ENCODE measurements at places on chromosomes 16 and 17.

DNA sequence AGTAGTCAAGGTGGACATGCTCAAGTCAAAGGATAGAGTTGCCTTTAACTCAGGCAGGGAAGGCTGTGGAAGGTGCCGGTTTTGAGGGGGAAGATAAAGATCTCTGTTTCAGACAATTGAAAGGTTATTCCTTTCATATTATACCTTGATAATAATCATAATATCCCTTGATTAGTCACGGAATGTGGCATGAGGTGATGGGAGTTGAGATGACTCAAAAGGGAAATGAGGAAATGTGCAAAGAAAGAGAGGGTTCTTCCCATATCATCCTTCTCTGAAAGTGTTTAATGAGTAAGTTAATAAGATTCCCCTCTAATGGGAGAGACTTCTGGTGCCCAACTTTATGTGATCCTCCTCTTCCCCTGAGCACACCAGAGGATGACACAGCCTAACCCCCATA, 43.1 kb upstream of the HS3ST2 start:
- DNase-seq, result no peak

DNA sequence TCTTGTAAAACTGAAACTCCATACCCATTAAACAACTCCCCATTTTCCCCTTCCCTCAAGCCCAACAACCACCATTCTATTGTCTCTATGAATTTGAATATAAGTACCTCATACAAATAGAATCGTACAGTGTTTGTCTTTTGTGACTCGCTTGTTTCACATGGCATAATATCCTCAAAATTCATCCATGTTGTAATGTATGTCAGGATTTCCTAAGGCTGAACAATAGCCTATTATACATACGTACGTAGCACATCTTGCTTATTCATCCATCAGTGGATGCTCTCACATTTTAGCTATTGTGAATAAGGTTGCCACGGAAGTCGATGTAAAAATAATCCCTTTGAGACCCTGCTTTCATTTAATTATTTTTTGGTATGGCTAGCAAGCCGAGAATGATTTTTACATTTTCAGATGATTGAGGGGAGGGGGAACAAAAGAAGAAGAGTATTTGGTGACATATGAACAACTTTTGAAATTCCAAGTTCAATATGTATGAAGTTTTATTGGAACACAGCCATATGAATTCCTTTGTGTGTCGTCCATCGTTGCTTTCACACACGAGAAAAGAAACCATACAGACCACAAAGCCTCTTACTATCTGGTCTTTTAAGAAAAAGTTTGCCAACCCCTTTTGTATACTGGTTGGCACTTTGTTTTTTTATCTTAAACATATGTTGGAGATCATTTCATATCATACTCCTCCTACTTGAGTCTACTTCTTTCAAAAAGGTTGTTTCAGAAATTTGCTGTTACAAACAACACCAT, 371.2 kb downstream of the NPIPA8 start:
- DNase-seq, result no peak

DNA sequence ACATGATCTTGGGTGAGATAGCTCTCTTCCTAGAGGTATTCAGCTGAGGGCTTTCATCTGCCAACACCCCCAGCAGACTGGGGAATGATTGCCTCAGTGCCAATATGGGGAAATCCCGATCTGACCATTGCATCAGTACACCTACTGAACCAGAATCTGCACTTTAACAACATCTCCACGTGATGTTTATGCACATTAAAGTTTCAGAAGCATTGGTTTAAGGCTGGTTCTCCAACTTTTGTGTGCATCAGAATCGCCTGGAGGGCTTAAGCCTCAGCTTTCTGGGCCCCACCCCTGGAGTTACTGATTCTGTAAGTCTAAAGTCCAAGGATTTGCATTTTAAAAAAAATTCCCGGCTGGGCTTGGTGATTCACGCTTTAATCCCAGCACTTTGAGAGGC, 123.6 kb upstream of the MED13 start:
- no peak for DNase-seq

- no peak for DNase-seq
These were observed 20.7 kb upstream of the MED13 start for GRCh38 chr17:62085511-62086408.

DNA sequence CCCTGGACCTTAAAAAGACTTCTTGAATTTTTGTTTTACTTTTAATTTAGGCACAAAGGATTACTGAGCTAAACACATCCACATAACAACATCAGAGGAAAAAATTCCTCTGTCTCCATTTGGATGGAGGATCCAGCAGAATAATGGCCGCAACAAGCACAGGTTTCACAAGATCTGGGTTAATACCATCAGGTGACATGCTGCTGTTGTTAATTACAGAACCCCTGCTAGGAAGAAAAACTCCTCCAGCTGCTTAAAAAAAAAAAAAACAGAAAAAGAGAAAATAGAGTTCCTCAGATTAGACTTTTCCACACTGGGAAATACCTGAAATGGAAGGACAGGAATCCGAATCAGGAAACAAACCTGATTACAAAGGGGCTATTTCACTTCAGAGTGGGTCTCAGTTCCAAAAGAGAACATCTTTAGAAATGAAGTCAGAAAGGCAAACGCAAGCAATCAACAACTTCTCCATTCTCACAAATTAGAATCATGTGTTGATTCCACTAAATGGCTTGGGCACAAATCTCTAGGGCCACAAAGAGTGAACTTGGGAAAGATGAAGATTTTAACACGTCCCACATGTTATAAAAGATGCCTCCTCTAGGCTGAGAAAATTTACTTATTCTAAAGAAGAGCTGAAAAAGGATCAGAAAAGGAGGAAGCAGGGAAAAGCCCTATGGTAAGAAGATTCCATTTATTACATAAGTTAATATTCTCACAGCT, 44.0 kb downstream of the SPOP start:
- no peak for DNase-seq

- no peak for DNase-seq
These were observed 9.5 kb downstream of the METRNL start for GRCh38 chr17:83088909-83089308.

DNA sequence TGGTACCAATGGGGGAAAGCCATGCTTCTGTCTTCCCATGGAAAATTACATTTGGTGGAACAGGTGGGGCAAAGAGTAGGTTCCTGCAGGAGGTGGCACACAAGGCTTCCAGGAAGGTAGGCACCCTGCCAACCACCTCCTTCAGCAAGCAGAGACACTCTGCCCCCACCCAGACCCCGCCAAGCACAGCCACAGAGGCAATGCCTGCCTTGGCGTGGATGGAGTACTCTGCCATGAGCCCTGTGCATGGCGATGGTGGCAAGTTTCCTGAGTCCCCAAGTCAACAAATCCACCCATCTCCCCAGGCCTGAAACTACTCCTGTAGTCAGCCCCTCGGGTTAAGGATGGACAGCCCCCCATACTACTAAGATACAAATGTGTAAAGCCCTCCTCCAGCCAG, 119.2 kb upstream of the GNAO1 start:
- no peak for DNase-seq

- no peak for DNase-seq
These were observed 56.0 kb downstream of the HLF start for GRCh38 chr17:55320594-55321426.

GRCh38 chr16:89174877-89175276, 3.3 kb downstream of the CDH15 start:
- DNase-seq, result no peak

- no peak for DNase-seq
These were observed 40.6 kb downstream of the IKZF3 start for GRCh38 chr17:39823407-39824054.

DNA sequence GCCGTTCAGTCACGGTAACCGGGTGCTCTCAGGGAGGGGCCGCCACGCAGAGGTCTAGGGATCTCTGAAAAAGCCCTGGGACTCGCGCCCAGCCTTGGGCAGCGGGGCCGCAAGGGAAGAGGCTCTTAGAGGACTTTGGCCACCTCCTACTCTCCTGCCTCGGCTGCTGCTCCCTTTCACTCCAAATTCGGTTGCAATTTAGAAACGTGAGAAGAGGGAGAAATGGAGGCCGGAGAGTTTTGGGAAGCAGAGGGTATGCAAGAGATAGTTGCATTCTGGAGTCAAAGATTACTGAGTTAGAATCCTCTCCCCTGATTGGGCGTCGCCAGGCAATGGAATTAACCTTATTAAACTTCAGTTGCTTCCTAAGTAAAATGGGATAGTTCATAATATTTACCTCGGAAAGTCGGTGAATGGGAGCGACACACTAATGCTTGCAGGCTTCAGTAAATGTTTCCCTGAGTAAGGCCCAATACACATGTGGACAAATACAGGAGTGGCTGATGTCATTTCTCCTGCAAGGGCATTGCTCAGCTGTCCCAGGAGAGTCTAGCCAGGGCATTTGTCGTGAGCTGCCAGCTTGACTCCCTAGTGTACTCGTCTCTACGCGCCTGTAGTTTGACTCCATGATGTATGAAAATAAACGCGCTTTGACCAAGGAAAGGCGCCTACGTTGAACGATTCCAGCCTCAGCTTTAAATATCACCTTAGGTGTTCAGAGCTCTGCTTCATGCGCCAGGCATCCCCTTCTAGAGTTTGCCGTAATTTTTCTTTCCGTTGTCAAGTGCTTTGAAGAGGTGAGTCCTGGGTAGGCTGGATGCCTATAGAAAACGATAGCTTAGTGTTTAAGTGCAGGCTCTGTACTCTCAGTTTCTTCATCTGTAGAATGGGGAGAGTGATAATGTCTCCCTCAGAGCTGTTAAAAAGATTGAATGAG, 667 bp downstream of the OGFOD1 start:
- DNase-seq, result peak; percentile 61

- DNase-seq, result no peak
These were observed 104.4 kb downstream of the LYRM1 start for GRCh38 chr16:21005008-21005407.

- DNase-seq, result no peak
These were observed 3.6 kb downstream of the ZNF646 start for GRCh38 chr16:31077592-31078396.

DNA sequence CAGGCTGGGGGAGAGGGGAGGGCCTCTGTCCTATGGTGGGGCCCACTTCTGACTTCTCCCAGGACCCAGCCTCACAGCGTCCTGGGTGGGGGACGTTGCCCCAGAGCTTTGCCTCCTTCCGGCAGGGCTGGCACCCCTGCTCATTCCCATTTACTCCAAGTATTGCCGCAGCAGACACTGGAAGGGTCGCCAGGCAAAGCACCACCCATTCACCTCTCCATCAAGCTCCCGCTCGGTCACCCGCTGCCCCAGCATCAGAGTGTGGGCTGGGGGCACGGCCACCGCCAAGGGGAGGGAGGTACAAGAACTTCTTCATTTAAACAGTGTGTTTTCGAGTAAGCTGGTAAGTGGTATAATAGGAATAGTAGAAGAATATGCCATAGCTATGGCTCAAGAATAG, 52.8 kb upstream of the GNG13 start:
- DNase-seq, result no peak

DNA sequence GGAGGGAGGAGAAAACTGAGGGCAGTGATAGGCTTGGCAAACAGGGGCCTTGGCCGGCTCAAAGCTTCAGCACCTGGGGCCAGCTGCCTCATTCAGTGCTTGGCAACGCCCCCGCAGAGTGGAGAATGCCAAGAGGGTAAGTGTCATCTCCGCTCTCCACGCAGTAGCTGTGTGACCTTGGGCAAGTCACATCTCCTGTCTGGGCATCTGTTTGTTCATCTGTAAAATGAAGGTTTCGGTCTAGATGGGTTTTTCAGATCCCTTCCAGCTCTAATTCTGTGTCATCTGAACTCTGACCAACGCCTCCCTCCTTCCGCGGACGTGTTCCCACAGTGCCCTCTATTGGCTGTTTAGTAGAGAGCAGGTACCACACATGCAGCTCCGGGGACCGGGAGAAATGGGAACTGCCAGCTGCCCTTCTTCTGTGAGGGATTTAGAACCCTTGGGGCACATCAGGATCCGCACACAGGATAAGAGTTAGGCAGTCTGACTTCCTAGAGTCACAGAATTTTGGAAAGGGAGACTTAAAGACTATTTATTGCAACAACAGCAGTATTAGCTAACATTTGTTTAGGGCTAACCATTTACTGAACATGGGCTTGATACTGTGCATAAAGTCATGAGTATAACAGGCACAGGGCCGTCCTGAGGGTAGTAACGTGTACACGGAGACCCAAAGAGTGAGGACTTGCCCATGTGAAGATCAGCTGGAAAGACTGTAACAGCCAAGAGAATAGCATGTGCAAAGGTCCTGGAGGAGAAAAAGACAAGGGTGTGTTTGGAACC, 26.8 kb downstream of the GP2 start:
- DNase-seq, result peak; percentile 68

All from AG08396 (cell line).